NCI-H187 treated with DMSO at 0.1 percent for 48 hours (cell line): ENCODE measurements at places on chromosomes 11 and 22.
A peak's percentile ranks its signal among the peaks of the same experiment; 100 is the strongest.

GRCh38 chr11:119828006-119828405, 99.0 kb upstream of the NECTIN1 start:
- peak; percentile 70 for DNase-seq

DNA sequence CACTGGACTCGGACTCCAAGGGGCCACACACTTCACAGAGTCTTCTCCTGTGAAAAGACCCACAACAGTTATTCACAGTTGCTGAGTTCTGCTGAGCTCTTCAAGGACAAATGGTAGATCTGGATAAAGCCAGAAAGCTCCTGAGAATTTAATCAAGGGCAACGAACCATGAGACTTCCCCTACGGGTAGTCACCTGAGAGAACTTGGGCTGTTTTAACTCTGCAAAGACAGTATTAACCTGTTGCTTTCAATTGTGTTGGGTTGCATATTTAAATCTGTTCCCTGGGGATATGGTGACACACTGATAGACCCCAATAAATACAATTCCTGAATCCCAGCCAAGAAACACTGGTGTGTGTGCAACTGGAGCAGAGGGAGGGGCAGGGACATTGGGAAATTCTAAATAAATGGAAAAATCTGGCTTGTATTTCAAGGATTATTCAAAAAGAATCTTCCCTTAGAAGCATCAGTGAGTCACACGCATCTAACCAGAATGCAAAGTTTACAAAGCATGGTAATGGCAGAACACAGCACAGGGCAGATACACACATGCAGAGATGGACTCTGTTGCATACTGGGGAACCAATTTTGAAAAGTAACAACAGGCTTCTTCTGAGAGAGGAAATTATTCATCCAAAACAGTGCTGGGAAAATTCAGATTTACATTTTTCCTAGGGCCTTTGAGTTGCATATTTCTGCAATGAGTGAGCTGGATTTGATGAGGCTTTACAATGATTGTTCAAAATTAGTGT, 4.0 kb downstream of the KCNJ1 start:
- no peak for DNase-seq

DNA sequence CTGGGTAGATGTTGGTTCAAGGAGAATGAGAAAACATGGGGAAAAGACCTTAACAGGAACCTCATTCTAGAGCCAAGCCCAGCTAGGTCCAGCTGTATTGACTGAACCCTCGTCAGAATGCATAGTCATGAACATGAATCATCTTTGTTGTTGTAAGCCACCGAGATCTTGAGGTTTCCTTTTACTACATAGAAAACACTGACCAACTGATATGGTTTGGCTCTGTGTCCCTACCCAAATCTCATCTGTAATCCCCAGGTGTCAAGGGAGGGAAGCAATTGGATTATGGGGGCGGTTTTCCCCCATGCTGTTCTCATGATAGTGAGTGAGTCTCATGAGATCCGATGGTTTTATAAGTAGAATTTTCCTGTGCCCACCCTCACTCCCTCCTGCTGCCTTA, 19.4 kb upstream of the PHOX2A start:
- DNase-seq, result no peak

DNA sequence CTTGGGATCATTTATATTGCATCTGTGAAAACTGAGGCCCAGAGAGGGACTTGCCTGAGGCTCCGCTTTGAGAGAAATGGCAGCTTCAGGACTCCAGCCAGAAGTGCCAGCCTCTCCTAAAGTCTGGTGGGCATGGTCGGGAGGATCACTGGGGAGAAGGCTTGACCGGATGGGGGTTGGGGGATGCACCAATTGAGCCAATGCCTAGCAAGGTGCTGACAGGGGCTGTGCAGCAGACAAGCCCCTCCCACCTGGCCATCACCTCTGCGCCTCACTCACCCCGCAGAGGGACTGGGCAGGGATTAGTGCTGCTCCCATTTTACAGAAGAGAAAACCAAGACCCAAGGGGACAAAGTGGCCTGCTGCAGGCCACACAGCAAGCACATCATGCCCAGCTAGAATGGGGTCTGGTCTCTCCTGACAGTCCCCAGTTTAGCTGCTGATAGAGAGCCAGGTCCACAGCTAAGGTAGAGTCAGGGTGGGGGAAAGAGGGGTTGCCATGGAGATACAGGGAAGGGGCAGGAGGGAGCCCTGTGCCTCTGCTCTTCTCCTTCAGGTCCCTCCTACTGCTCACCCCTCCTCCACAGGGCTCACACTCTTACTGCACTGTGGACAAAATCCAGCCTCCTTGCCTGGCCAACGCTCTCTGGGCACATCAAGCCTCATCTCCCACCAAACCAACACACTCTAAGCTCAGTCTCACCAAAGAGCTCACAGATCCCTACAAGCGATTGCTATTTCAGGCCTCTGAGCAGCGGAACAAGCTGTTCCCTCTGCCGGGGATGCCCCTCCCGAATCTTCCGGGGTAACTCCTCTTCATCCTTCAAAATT, 29.5 kb downstream of the TEF start:
- no peak for DNase-seq

GRCh38 chr11:89293965-89294679, 116.4 kb downstream of the TYR start:
- DNase-seq, result no peak
